ENCODE measurements at places on chromosomes 3 and 15.
A peak's percentile ranks its signal among the peaks of the same experiment; 100 is the strongest.

DNA sequence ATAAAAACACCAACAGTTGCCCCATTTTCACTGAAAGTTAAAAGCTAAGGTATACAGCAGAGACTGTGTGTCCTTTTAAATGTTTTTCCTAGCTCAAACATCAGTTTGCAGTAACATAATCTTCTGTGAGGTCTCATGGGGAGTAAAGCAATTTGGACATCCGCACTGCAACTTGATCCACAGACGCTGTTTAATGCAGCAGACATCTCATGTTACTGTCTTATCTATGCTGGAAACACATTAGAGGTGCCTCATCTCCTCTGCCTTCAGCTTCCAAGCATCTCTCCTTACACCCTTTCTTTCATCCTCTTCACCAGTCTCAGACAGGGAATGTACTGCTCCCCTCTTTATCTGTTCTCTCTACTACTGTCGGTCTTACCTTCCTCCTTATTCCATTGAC, 53.7 kb upstream of the ATP11B start:
- no peak for DNase-seq

DNA sequence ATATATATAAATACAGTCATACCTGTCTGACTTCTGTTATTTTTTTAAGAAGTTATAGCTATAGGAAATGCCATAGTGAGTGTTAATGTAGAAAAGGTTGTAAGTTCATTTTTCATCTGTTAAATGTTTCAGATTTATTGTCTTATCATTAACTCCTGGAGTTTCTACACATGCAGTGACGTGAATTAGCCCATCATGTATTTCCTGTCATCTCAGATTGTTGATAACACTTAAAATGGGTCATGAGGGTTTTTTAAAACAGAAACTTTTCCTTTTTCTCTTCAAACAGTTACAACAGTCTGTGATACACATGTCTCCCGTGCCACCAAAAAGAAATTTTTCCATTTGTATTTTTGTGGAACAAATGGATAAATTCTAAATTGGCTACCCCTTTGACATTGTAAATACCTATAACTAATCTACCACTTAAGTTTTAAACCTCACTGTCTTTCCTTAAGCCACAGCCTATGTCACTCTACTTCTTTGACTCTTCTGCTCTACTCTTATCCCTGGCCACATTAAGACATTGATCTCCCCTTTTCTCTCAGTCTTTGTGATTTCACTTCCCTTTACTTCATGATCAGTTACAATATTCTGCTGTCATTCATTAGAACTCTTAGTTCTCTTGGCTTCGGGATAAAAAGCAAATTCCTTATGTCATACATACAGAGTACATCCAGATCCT, 89.1 kb downstream of the NEO1 start:
- DNase-seq: no peak

DNA sequence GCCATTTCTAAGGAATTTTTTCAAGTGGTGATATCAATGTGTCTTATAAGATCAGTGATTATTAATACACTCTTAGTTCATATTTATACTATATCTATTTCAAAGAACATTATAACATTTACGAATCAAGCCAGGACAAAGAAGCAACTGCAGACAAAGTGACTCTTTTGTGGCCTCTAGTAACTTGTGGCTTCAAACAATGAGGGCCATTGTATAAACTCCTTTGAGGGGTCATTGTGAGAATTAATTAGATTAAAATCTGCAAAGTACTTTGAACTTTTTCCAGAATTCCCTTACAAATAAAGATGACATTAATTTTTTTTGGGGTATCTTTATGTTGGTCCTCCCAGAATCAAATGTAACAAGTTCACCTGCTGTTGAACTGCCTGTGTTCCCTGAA, 12.3 kb upstream of the SLC30A4 start:
- DNase-seq: no peak

GRCh38 chr15:42133886-42134502, 22.4 kb downstream of the PLA2G4F start:
- DNase-seq: peak; percentile 58

DNA sequence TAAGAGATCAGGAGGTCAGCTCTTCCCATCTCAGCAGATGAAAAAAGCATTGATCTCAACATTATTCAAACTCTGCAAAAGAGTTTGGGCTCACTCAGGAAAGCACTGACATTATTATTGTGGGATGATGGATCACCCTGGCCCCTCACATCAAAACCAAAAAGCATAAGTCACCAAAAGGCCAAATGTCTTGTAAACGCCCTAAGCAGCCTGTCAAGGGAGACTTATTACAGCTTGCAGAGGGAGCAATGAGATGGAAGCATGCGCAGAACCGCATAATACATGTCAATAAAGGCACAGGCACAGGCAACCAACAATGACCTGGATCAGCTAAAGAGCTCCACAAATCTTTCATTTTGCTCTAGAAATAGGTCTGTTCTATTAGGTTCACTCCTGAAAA, 4.6 kb downstream of the FSIP1 start:
- DNase-seq: no peak

GRCh38 chr3:123344907-123345594, 103.8 kb downstream of the ADCY5 start:
- DNase-seq: no peak

All from ACHN (cell line).